Activated CD4-positive, alpha-beta T cell treated with anti-CD3 and anti-CD28 coated beads, Interleukin-2, amount 50 U/mL, for 4 hours (primary cell): ENCODE measurements at places on chromosomes 2 and 18.

GRCh38 chr2:207540431-207540830 is 10.7 kb downstream of the CREB1 start:
- no peak for DNase-seq

DNA sequence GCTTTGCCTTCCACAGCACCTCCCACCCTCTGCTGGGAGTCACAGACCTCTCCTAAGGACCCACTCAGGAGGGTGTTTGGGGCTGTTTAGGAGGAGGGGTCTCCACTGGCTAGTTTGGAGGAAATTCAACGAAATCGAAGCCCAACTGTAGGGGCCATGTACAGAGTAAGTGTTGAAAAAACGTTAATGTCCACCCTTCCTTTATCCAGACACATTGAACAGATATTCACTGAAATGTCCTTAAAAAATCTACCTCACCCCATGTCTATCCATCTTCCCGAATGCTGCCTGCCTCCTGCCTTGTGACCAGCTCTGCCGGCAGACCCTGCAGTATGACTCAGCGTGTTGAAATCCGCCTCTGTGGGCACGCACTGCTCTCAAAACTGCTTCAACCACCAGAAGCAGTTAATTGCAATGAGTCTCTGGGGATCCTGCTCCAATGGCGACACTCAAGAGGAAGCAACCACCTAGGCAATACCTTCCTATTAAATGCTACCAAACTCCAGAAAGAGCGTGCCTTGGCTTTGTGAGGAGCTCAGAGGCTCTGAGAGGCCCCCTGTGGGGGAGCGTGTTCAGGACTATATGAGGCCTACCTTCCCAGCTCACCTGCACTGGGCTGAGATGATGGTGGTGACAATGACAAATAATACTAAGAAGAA is 61.4 kb upstream of the RTN4 start:
- DNase-seq, result no peak

DNA sequence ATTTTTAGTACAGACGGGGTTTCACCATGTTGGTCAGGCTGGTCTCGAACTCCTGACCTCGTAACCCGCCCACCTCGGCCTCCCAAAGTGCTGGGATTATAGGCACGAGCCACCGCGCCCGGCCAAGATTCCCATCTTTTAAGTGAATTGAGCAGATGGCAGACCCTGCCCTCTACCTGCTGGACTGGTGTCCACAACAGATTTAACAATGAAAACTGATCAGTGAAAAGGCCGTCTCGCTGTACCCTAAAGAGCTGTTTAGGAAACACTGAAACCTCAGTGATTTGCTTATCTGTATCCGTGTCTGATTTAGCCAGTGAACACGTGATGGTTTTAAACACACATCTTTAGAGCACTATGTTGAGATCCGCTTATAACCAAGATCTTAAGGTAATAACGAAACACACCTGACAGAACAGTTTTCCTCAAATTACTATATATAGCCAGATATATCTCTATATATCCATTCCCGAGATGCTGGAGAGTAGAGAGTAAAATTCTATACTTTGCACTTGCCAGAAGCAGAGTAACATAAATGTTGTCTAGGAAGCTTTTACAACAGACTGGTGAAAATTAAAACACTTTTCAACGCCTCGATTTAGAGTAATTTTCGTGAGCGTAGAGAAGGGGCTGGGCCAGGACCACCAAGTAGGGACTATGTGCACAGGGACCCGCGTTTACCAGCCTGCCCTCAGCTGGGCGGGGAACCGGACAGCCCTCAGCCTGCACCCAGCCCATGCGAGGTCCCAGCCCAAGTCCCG is 594 bp downstream of the FAM161A start:
- DNase-seq, result no peak

GRCh38 chr2:140695155-140695554 is 1435.7 kb downstream of the LRP1B start:
- no peak for DNase-seq

GRCh38 chr2:5914811-5915611 is 222.8 kb downstream of the SOX11 start:
- DNase-seq, result no peak
